Progenitor cell of endocrine pancreas (in vitro differentiated cells): ENCODE measurements at places on chromosomes 11 and 22. TPM values are rescaled to one million over a fixed set of nuclear protein-coding genes. Genes with fewer than 3 reads are reported as not detected.

DNA sequence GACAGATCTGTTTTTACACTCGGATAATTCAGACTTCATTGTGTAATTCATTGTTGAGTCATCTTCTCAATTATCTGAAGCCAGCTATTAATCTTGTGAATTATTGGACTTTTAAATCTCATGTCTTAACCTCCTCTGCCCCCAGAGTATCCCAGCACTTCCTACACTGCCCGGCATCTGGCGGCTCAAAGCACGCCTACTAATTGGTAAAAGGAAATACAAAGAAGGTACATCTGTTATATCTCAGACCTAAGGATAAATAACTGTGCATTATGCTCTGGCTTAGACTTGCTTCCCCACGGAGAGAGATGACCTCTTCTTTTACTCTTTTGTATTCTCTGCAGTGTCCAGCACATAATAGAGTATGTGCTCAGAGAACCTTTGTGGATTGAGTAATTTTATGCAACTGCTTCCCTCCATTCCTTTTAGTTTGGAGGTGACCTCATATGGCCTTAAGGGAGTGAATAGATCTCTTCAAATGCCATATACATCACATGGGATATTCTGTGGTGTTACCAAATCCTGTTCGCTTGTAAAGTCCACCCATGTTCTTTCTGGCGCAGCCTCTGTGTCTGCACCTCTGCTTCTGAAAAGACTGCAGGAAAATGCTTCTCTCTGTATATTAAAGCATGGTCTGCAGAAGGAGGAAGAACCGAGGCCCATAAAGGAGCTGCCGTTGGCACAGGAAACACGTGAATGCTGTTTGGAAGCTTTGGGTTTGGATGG is 125.6 kb upstream of the SORL1-AS1 start:
- no peak overlapping the region for H3K4me3 ChIP-seq
- no peak for DNase-seq
- peaks cover 31% of the 10 kb centered on the region for H3K4me1 ChIP-seq
- no peak overlapping the region for H3K27ac ChIP-seq
- H3K36me3 ChIP-seq: peaks cover 28% of the 10 kb centered on the region
- no peaks in the 10 kb centered on the region for H3K27me3 ChIP-seq

DNA sequence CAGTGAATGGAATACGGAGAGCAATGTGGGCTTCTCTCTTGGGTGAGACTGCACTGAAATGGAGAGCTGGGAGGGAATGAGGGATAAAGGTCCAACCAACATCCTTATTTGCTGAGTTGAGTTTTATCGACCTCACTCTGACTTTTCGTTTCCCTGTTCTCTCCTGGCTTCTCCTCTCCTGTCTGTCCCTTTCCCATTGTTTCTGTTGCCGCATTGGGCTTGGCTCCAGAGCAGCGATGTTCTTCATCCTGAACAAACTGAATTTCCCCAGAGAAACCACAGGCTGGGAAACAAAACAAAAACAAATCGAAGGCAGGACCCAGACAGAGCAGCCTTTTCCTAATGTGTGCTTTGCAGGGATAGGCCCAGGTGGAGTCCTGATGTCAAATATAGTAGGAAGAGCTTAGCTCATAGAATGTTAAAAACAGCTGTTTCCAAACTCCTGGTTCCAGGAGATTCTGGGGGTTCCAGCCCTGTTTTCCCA is 30.0 kb downstream of the MOV10L1 start:
- peaks cover 14% of the 10 kb centered on the region for H3K4me1 ChIP-seq
- H3K27ac ChIP-seq: no peak overlapping the region
- no peak overlapping the region for H3K4me3 ChIP-seq
- peaks cover 5% of the 10 kb centered on the region for H3K27me3 ChIP-seq
- H3K36me3 ChIP-seq: no peaks in the 10 kb centered on the region

DNA sequence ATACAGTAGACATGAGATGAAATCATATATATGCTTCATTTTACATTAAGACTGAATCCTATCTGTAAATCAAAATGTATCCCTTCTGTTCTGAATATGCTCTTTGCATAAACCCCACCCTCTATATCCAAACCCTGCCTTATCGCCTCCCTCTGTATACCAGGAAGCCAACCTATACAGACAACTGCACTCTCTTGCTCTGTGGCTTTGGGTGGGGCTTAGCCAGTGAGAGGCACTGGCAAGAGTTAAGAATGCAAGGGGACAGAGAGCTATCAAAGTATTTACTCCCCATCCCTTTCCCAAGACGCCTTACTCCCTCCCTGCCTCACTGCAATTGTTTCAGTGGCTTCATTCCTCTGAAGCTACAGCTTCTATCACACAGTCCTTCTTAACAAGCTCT is 309.8 kb downstream of the TTC28 start:
- peaks cover 1% of the 10 kb centered on the region for H3K4me1 ChIP-seq
- peaks cover 6% of the 10 kb centered on the region for H3K36me3 ChIP-seq
- H3K27ac ChIP-seq: no peak overlapping the region
- no peaks in the 10 kb centered on the region for H3K27me3 ChIP-seq

DNA sequence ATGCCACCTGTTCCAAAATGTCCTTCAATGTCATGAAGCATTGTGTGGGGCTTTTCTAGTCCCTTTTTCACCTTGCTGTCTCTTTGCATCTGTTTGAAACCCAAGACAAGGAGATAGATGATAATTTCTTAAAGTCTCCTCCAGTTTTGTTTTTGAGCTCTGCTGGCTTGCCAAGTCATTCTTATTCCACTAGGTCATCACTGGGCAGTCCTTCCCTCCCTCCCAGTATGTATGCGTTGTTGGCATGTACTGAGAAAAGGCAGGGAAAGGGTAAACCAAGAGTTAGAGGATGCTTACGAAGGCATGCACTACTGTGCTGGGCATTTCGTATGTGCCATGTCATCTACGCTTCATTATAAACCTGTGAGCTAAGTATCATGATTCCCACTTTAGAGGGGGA is 78.6 kb downstream of the PARVA start:
- no peak for DNase-seq
- no peak overlapping the region for H3K4me3 ChIP-seq
- H3K27me3 ChIP-seq: no peaks in the 10 kb centered on the region
- no peaks in the 10 kb centered on the region for H3K36me3 ChIP-seq

DNA sequence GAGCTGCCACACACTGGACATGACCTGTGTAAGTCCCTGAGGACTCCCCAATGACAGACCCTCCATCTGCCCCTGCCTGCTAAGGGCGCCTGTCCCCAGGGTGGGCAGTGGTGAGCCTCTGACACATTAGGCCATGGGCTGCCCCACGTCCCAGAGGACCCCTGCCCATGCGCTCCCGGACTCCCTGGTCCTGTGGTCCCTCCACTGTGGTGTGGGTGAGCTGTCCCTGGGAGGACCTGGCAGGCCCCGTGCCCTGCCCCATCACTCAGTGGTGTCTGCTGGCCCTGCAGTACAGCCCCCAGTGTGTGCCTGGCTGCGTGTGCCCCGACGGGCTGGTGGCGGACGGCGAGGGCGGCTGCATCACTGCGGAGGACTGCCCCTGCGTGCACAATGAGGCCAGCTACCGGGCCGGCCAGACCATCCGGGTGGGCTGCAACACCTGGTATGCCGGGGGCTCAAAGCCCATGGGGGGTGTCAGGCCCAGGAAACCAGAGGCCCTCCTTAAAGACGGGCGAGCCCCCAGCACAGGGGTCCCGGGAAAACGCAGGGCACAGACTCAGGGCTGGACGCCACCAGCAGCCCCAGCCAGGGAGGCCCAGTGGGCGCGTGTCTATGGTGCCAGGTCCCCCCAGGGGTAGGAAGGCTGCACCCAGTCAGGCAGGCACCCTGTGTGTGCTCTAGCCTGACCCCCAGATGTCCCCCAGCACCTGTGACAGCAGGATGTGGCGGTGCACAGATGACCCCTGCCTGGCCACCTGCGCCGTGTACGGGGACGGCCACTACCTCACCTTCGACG is 18.7 kb downstream of the MUC5AC start:
- H3K4me3 ChIP-seq: no peak overlapping the region
- peaks cover 3% of the 10 kb centered on the region for H3K27me3 ChIP-seq
- H3K36me3 ChIP-seq: no peaks in the 10 kb centered on the region
- H3K4me1 ChIP-seq: no peaks in the 10 kb centered on the region
- no peak for DNase-seq
- no peak overlapping the region for H3K27ac ChIP-seq

The PDGFB gene
- 6.7 and 7.1 TPM in 2 replicates for total RNA-seq

The POGLUT3 gene
- total RNA-seq: 25.9 and 30.6 TPM in 2 replicates
